ENCODE measurements at places on chromosomes 7 and 10. TPM values are rescaled to one million over a fixed set of nuclear protein-coding genes. Genes with fewer than 3 reads are reported as not detected.

DNA sequence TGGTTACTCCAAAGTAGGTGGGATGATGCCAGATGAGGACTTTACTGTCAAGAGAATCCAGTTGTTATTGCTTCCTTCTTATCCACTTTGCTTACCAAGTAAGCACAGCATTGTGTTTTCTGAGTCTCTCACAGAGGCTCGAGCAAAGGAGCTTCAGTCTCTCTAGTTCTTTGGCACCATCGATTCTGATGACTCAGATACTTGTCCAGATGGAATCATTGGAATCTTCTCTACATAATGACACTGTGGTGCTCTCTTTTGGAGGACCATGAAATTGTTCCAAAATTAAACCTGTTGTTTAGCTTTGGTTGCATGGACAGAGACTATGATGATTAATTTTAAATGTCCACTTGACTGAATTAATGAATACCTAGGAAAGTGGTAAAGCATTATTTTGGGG, 132.6 kb downstream of the NXPH1 start:
- no peaks in the 10 kb centered on the region for H3K4me1 ChIP-seq
- H3K27me3 ChIP-seq: no peaks in the 10 kb centered on the region
- no peak overlapping the region for H3K27ac ChIP-seq
- no peak overlapping the region for H3K4me3 ChIP-seq
- no peak for DNase-seq

DNA sequence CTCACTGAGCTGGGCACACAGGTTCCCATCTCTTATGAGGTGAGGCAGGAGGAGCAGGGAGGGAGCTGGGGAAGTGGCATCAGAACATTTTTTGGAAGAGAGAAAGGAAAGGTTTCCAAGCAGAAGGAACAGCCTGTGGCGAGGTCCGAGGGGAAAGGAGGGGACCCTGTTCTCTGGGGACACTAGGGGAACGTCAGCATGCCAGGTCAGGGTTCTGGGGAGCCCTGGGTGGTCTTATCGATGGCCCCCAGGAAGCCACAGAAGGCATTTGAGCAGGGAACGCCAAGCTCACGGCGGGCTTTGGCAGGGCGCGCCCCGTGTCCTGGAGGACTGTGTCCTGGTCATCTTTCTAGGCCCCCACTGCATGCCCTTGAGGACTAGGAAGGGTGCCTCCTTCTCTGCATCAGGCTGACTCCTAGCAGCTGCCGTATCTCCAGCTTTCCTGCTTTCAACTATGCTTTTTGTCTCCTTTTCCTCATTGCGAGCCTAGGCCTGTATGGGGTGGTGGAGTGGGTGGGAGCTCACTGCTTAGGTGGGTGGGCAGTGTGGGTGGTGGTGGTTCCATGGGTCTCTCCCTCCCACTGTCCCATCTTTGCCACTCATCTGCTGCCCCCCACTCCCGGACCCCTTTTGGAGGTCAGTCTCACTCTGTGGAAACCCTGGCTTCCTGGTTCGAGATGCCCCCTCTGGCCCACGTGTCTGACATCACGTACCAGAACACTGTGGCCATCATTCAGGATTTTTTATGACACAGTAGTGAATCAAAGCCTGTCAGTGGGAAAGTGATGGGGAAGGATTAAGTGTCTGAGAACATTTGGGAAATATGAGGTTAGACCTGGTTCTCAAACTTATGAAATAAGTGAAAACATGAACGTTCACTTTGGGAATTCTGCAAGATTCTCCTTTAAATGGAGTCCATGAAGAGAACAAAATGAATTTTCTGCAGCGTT, 89.1 kb downstream of the CUX1 start:
- no peaks in the 10 kb centered on the region for H3K27me3 ChIP-seq
- H3K4me1 ChIP-seq: no peaks in the 10 kb centered on the region
- H3K4me3 ChIP-seq: no peak overlapping the region
- DNase-seq: no peak
- no peak overlapping the region for H3K27ac ChIP-seq
- H3K36me3 ChIP-seq: no peaks in the 10 kb centered on the region

DNA sequence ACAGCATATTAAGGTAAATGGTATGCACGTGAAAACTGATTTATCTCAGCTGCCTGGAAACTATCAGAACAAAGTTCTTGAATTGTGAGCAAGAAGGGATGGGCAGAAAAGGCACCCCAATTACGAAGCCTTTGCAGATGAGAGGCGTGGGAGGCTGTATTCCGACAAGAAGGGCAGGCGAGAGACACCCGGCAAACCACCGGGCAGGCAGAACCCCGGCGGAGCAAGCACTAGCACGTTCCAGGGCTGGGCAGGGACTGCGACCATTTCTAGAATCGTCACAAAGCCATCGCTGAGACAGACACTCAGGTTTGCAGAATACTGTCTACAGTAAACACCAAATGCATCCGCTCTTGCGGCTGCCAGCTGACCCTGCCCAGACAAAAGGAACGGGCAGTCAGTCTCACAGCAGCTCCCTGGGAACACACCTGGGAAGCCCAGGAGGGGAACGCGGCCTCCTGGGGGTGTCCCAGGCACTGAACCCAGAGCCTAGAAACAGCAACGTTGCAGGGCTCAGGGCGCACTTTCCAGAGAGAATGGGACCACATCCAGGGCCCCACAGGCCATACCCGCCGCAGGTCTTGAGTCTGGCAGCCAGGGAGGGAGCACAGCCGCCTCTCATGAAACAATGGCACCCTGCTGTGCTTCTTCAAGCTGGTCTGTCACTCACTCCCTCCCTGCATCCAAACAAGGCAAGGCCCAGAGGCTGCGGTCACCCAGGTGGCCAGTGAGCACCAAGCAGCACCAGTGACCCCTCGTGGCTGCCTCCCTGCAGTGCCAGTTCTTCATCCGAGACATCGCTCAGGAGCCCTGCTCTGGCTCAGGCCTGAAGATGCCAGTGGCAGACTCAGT, 261.9 kb downstream of the PTPRN2 start:
- H3K4me1 ChIP-seq: no peaks in the 10 kb centered on the region
- H3K4me3 ChIP-seq: no peak overlapping the region

STEAP1B gene
- not detected for total RNA-seq

EMX2 gene
- not detected for total RNA-seq

SFTPA1 gene
- total RNA-seq: not detected
